A172 (cell line): ENCODE measurements at places on chromosomes 1 and 21. TPM values are rescaled to one million over a fixed set of nuclear protein-coding genes. Genes with fewer than 3 reads are reported as not detected.

GRCh38 chr21:45719177-45719802 lies 75.8 kb downstream of the PCBP3 start:
- no peak for DNase-seq

DNA sequence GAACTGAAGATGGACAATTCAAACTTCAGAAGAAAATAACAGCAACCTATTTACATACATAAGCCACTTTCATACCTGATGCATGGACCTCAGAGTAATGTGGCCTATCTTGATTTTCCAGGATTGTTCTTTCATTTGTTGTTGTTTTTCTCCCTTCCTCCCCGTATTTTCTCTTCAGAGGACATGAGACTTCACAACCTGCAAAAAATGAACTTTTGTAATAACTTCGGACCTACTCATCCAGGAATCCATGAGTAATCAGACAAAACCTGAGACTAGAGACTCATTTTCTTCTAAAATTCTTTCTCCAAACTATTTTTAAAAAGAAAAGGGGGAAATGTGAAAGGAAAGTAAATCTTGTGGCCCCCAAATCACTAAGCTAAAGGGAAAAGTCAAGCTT lies 17.6 kb upstream of the PLA2G5 start:
- DNase-seq, result no peak

DNA sequence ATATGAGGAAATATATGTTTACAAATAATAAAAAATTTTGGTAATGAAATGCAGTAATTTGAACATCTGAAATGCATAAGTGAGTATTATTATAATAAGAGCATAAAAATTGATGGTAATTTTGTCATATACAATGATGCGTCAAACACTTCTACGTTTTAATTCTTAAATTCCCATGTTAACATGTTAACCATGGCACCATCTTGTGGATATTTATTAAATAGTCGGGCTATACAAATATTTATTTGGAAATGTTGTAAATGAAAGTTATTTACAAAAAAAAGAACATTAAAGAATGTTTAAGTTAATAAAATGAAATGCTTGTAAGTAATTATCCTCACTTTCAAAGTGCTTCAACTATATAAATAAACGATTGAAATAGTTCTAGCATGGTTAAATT lies 57.2 kb upstream of the C1orf185 start:
- no peak for DNase-seq

- DNase-seq, result no peak
These were observed 63.4 kb downstream of the PSMG1 start for GRCh38 chr21:39119891-39120290.

DNA sequence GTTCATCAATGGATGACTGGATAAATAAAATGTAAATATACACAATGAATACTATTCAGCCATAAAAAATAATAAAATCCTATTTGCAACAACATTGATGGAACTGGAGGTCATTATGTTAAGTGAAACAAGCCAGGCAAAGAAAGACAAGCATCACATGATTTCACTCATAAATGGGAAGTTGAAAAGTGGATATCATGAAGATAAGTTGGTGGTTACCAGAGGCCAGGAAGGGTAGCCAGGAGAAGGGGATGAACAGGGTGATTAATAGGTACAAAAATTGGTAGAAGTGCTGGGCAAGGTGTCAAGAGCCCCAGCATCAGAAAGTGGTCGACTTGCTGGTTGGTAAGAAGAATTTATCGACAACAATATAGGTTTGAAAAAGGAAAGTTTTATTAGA lies 1.3 kb upstream of the PARK7 start:
- no peak for DNase-seq

- DNase-seq, result no peak
These were observed 105.2 kb downstream of the ACBD6 start for GRCh38 chr1:180397175-180397574.

- DNase-seq, result peak; percentile 62
These were observed 30.7 kb upstream of the IL20 start for GRCh38 chr1:206834711-206835110.

- DNase-seq, result no peak
These were observed 39.8 kb downstream of the WNT2B start for GRCh38 chr1:112548547-112548946.

GRCh38 chr21:44823179-44823660 lies 5.4 kb upstream of the SUMO3 start:
- no peak for DNase-seq

The NPL gene
- total RNA-seq, result 1.9 and 3.8 TPM in 2 replicates

The S100A12 gene
- not detected in 2 replicates for total RNA-seq

DNA sequence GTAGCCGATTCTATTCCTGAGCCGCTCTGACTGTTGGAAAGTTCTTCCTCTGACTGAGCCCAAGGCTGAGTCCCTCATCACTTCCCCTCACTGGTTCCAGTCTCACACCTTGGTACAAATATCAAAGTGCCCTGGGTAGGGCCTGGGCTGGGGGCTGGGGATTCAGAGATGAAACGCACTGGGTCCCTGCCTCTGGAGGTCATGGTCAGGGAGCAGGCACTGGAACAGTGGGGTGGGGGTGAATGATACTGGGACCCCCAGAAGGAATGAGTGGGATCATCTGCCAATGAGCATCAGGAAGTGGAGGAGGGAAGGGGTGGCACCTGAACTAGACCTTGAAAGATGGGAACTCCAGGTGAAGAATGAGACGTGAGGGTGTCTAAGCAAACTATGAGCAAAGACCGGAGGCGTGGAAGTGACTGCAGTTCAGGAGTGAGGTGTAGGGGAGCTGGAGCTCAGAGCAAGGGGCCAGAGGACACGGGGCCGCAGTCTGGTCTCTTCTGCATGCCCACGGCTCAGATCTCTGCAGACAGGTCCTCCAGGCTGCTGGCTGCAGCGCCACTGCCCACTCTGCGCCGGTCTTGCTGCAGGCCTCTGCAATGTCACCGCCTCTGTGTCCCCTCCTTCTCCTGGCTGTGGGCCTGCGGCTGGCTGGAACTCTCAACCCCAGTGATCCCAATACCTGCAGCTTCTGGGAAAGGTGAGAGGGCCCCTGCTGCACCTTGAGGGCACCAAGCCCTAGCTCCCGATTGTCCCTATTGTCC lies 10.0 kb downstream of the PEAR1 start:
- DNase-seq, result no peak

DNA sequence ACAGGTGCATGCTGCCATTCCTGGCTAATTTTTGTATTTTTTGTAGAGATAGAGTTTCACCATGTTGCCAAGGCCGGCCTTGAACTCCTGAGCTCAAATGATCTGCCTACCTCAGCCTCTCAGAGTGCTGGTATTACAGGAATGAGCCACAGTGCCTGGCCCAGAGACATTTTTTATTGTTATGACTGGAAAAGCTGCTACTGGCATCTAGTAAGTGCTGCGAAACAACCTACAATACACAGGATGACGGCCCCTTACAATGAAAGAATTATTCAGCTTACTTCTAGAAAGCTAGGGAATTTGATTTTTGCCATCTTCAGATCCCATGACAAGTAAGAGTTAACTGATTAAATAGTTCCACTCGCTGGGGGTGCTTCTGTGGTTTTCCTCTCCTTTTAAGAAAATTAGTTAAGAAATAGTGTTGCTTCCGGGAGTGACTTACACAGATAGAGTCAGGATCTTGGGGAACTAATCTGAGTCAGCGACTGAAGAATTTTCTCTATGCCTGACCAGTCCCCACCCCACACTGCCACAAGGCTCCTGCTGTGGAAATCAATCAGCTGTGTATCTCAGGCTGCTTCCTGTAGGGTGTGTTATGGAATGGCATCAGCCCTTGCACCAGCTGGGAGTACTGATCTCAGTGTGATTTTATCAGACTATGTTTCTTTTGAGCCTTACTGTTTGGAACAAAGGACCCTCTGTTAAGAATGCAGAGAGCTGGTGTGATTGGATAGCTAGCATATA lies 93.0 kb upstream of the BMP8A start:
- peak; percentile 99 for DNase-seq

The SPRR1A gene
- not detected in 2 replicates for total RNA-seq

DNA sequence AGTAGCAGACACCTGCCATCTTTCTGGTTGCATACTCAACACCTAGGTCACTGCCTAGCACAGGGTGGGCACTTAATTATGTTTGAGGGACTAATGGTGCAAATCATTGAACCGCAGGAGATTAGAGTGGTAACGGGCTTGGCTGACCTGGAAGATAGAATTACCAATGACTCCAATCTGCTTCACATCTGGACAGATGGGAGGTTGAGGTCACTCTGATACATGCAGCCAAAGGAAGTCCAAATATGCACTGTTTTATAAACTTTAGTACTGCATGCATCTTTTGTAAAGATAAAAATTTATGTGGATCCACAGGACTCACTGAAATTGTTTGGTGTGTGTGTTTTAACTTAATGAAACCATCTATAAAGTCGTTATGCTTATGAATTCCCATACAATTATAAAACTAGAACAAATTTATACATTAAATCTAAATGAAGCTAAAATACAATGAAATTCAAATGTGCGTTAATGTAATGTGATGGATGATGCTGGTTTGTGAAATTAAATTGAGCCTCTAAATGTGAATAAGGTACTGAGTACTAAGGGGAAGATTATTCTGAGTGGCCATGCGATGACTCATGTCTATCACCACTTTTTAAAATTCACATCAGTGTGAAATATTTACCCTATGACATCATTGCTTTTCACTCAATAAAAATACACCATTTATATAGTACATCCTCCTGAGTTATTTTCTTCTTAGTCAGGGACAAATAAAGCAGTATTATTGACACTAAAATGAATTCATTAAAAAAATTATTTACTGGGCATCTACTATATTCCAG lies 224.7 kb upstream of the FAM78B start:
- peak; percentile 27 for DNase-seq

The CD1E gene
- total RNA-seq, result not detected in 2 replicates

DNA sequence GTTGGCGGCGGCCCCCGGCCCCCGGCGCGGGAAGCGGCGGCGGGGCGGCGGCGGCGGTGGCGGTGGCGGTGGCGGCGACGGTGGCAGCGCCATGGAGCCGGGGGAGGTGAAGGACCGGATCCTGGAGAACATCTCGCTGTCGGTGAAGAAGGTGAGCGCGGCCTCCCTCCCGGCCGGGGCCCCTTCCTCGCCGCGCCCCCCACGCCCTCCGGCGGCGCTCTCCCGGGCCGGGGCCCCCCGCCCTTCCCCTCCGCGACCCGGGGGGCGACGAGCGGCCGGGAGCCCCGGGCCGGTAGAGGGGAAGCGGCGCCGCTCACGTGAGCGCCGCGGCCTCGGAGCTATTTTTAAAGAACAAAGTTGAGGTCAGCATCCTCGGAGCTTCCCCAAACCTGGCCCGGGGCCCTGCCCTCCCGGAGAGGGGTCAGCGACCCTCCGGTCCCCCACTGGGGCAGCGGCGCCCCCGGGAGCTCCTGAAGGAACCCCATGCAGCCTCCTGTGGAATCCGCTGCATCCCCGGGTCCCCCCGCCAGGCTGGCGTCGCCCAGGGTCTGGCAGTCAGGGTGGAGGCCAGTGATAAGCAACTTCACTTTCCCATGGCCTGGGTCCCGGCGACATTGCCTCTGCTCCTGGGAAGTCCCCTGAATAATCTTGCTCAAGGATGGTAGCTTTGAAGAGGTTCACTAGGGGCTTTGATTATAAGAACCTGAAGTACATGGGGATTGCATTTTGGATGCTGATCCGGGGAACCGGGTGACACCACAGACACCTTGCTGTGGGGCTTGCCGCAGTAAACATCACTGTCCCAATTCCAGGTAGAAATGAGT lies 560 bp downstream of the PLEKHM2 start:
- no peak for DNase-seq

GRCh38 chr21:37623183-37623582 lies 256.6 kb downstream of the DYRK1A start:
- no peak for DNase-seq

The VWA5B1 gene
- not detected in 2 replicates for total RNA-seq

GRCh38 chr1:31548534-31548906 lies 27.8 kb upstream of the TINAGL1 start:
- DNase-seq, result no peak

DNA sequence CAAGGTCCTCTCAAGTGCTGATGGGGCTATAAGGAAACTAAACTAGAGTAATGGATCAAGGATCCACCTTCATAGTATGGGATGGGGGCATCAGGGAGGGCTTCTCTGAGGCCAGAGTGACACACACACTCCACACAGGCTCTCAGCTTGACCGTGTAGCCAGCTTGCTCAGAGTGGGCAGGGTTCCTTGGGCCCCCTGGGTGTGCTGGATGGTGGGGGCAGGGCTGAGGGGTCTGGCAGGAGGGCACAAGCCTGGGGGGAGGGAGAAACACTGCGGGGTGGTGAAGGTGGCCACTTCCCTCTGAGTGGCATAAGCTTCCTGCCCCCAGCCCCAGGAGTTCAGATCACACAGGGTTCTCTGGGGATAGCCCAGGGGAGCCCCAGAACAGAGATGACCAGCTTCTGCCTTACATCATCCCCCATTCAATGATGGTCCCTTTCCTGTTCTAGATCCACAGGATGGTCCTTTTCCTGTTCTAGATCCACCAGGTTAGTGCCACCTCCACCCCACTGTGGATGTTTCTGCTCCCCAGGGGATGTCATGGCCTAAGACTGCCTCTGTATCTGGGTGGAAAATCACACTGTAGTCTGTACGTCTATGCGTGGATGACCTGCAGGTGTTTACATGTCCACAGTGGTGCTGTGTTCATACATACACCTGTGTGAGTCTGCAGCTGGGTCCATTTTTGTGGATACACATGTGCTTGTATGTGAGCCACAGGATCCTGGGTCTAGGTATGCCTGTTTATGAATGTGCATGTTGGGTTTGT lies 525.0 kb downstream of the PTPRU start:
- DNase-seq, result no peak

DNA sequence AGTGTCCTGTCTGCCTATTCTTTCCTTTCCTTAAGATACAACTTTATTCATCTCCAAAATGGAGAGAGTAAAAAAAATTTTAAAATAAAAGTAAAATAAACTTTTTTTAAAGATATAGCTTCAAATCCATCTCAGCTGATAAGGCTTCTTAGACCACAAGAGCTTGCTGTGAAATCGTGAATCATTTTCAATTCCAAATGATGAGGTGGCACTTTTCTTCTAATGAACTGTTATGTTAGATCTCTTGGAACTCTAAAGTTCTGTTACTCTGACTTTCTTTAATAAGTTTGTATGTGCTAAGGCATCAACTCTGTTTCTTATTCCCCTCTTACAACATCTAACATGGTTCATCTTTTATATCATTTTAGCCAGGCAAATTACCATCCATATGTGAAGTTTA lies 4.5 kb downstream of the SH3GLB1 start:
- DNase-seq, result no peak

GRCh38 chr1:60936163-60936562 lies 146.2 kb upstream of the NFIA start:
- DNase-seq, result no peak

The EPS8L3 gene
- total RNA-seq, result not detected in 2 replicates

DNA sequence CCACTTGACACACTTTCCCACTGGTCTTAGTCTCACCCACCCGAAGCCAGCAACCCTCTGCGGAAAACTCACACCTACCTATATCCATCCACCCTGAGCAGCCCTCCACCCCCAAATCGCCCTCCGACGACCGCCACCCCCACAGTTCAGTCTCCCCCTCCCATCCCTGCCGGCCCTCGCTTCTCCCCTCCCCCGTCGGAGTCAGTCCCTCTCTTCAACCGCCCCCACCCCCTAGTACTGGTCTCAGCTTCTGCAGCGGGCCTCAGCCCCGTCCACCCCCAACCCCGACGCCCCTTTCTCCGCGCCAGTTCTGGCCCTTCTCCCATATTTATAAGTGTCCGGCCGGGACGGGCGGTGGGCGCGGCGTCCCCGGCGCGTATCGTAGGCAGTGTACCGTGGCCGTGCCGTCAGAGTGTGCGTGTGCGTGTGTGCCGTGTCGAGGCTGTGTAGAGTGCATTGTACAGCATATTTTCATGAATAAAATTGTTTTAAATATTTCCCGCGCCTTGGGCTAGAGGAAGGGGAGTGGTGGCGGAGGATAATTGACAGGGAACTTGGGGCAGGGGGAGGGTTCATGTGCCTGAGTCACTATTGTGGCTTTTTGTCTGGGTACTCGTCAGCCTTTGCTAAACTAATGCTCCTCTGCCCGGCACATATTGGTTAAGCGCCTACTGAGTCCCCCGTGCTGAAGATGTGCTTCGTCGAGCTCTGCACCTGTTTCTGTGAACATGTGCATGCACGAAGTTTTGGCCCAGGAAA lies 22.0 kb downstream of the FOXO6 start:
- no peak for DNase-seq
